DND-41 (cell line): ENCODE measurements at places on chromosomes 6 and 20.

DNA sequence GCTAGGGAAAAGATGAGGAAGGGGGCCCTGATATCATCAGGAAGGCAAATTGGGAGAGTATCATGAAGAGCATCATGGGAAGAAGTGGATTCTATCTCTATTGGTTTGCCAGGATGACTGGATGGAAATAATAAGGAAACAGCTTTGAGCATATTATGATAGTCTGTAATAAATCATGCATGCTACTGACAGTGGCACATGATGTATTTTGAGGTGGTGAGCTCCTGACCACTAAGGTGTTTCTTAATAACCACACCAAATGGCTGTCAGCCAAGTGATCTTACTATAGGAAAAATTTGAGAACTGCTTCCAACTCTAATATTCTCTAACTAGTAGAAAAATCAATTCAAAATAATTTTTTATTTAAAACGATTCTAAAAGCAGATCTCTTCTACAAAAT is 548.4 kb upstream of the JAG1 start:
- DNase-seq: no peak

- no peak for DNase-seq
Measured at GRCh38 chr6:56193846-56194245, 53.5 kb downstream of the COL21A1 start.

DNA sequence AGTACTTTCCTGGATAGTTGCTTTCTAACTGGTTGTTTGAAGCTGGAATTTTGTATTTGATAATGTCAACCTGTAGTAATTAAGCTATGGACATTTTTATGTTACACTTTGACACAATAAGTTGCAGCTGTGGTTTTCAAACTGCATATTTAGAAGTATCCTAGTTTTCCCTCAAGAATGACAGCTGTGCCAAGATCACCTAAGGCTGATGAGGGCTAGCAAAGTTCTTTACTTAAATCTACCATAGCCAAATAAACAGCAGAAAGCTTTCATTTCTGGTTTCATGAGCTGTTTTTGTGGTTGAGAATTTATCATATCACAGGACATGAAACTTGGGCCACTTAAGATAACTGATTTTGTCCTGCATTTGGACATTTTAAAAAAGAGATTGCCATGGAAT is 30.6 kb downstream of the FAM229B start:
- DNase-seq: no peak

- DNase-seq: no peak
Measured at GRCh38 chr6:14640631-14641030, 523.1 kb downstream of the CD83 start.

DNA sequence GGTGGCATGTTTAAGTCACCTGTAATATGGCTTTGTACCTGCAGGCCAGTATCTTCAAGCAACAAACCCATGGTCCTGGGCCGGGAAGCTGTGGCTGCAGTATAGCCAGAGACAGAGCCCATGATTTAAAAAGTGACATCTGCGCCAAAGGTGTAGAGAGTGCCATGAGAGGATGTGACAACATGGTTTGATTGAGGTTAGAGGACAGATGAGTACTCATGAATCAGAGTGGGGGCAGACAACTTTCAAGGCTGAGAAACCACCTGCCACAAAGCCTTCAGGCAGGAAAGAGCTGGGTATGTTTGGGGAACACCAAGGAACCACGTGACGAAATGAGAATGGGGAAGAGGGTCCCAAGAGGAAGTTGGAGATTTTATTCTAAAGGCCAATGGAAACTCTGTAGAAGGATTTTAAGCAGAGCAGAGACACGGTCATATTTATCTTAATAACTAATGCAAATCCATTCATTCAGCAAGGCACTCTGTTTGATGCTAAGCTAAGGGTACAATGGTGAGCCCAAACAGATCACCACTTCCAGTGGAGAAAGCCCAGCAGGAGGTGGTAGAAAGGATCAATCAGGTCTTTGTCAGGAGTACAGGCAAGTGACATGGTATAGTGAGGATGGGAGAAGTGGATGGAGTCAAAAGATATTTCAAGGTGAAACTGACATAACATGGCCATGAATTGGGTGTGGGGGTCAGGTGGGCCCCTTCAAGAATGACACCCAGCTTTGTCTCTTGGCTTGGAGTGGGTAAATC is 3.4 kb upstream of the MICAL1 start:
- no peak for DNase-seq

GRCh38 chr6:143721642-143722041 is 43.9 kb downstream of the PHACTR2 start:
- no peak for DNase-seq

- no peak for DNase-seq
Measured at GRCh38 chr6:13024616-13025015, 303.7 kb downstream of the TBC1D7 start.

DNA sequence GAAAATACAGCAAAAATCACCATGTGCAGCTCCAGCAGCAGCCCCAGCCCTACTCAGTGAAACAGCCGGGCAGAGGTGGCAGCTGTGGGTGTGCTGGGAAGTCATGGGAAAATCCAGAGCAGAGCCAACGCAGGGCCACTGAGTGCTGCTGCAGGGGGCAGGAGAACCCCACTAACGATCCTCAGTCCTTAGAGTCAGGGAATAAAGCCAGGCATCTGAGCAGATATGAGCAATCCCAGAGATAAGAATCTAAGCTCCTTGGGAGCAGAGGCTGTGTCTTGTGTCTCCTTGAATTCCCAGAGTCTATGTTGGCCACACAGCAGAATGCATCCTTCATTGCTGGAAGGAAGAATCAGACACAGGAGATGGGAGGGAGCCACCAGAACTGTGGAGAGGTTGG is 493.1 kb upstream of the MAP3K7 start:
- DNase-seq: no peak

DNA sequence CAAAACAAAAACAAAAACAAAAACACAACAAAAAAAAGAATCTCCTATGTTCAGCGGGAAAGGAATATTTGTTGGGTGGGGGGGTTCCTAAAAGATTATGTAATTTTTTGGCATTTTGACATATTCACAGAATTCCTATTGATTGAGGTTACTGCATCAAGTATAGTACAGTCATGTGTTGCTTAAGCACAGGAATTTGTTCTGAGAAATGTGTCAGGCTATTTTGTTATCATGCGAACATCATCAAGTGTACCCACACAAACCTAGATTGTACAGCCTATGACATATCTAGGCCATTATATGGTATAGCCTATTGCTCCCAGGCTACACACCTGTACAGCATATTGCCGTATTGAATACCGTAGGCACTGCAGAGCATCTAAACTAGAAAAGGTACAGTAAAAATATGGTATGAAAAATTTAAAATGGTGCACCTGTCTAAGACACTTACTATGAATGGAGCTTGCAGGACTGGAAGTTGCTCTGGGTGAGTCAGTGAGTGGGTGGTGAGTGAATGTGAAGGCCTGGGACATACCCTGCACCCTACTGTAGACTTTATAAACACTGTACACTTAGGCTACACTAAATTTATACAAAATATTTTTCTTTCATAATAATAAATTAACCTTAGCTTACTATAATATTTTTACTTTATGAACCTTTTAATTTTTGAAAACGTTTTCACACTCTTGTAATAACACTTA is 110.6 kb downstream of the CDKAL1 start:
- DNase-seq: no peak

- no peak for DNase-seq
Measured at GRCh38 chr20:59185809-59186208, 22.2 kb downstream of the ZNF831 start.

DNA sequence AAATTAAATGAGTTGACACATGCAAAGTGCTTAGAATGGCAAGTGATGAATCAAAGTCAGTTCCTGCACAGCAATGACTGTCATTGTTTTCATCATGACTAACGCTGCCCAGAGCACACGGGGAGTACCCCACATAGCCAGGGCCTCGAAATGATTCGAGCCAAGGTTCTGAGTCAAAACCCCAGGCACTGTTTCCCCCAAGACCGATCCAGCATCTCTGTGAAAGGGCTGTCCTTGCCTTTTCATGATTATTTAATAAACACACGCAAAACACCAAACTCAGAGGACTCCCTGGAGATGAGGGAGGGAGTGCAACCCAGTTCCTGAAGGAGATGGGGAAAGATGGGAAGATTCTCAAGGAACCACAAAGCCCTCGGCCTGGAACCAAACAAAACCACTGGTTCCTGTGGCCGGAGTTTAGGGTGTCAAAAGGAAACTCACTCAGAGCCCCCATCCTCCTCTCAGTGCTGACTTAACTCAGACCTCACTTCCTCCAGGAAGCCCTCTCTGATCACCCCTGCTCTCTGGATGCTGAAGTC is 3.8 kb downstream of the PREX1 start:
- no peak for DNase-seq

DNA sequence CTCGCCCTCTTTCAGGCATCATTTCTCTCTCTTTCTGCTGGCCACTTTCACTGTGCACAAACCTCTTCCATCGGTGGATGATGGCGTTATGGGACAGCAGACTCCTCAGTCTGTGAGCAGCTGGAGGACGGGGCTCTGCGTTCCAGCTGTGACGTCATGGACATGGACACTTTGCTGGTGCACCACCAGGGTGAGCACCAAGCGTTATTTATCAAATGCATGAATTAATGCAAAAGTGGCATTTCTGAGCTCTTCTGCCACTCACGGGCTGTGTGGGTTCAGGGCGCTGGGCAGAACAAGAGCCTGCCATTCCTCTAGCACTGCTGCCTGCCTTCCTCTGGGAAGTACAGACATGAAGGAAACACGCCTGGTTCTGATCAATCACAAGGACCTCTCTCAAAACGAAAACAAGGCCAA is 82.9 kb upstream of the MPC1 start:
- DNase-seq: no peak

DNA sequence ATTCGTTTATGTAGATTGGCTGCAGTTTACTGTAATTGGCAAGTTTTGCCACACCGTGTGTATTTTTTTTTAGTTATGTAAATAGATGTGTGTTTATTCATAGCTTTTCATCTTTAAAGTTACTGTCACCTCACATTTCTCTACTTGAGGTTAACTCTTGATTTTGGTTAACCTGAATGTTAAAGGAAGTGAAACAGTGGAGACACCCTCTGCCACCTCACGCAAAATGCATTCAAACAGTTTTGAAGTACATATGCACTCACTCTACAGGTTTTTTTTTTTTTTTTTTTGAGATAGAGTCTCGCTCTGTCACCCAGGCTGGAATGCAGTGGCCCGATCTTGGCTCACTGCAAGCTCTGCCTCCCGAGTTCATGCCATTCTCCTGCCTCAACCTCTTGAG is 17.7 kb downstream of the OR2A4 start:
- no peak for DNase-seq

- no peak for DNase-seq
Measured at GRCh38 chr6:146990284-146990683, 213.9 kb upstream of the STXBP5 start.

GRCh38 chr6:42392833-42393232 is 58.9 kb downstream of the TRERF1 start:
- DNase-seq: no peak

DNA sequence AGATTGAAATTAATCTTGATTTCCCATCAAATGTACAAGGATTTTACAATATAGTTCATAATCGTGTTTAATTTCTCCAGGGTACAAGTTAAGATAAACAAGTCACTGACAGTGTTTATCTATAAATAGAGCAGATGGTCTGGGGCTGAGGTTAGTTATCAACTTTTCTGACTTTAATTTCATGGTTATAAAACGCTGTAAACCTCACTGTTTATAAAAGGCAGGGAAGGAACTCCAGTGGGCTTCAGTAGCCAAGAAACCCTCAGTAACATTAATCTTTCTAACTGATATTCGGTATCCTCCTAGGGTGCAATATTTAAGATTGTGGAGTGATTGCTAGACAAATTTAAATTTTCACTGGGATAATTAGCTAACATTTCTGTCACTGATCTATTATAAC is 68.6 kb downstream of the GFRAL start:
- no peak for DNase-seq

- no peak for DNase-seq
Measured at GRCh38 chr6:109060571-109060970, 34.1 kb downstream of the SESN1 start.

DNA sequence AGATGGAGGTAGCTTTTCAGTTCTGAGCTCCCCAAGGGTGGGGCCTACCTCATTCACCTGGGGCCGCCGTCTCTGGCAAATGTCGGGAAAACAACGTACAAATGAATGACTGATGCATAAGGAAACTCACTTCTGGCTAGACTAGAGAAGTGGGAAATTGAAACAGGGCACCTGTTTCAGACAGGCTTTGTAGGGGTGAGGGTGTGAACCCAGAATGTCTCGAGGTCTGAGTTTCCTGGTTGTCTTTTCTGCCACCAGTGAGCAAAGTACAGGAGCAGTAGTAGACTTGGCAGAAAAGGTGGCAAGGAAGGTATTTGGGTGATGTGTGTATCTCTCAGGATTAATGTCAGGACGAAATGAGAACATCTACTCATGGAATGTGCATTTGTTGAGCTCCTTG is 308.5 kb downstream of the CLIC5 start:
- DNase-seq: no peak

GRCh38 chr6:44386364-44386928 is 1.1 kb upstream of the CDC5L start:
- DNase-seq: no peak

DNA sequence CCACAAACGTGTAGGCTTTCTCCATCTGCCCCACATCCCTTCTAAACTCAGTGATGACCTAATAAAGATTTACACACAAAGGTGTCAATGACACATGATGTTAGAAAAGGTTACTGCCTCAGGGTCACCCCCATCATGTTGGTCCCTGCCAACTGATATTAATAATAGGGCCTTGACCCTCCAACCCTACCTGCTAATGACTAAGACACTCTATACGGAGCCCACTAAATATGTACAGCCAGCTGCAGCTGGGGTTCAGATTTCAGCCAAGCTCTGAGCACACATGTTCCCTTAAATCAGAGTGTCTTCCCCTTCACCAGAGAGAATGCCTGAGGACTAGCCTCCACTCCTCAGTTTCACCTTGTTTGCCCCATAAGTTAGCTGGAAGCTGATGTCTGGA is 67.4 kb upstream of the SNRPB2 start:
- DNase-seq: no peak

DNA sequence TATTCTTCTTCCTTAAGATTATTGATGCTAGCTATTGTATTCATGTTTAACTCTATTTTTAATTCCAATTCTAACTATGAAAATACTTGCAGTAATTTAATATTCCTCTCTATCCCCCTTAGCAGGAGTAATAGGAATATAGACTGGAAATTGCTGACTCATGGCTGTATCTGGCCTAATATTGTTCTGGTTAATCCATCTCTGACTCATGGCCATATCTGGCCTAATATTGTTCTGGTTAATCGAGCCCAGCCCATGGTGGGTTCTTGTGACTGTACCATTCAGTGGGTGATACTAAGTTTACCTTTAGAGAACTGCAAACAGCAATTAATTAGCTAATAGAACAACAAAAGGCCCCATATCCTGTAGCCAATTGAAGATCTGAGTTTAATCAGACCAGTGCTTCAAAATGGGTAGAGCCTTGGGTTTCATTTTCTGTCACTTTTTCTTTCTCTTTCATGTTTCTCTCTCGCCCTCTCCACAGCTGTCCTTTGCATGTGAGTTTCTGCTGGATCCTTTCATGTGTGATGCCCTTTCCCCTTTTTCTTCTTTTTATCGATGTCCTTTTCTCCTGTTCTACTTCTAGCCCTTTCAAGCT is 50.6 kb downstream of the SLC22A3 start:
- no peak for DNase-seq

DNA sequence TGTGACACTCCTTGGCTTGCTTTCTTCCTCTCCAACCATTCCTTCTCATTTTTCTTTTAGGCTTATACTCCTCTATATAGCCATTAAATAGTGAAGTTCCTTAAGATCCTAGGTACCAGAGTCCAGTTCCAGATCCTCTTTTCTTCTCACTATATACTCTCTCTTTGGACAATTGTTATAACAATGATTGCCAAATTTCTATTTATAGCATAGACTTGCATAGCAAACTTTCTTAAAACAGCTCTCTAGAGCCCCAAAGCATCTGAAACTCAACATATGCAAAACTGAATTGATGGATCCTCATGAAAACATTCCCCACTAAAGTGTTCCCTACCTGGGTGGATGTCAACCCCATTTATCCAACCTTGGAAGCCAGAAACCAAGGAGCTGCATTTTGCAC is 13.4 kb downstream of the PHIP start:
- no peak for DNase-seq
